ENCODE measurements at places on chromosomes 3 and 15. TPM values are rescaled to one million over a fixed set of nuclear protein-coding genes. Genes with fewer than 3 reads are reported as not detected.

GRCh38 chr3:12470111-12470510, 14.2 kb upstream of the TSEN2 start:
- no peak for DNase-seq

- no peak for DNase-seq
These were observed 4.7 kb downstream of the MRPS11 start for GRCh38 chr15:88472225-88472624.

- DNase-seq: no peak
These were observed 214.1 kb downstream of the SHQ1 start for GRCh38 chr3:72634128-72634527.

DNA sequence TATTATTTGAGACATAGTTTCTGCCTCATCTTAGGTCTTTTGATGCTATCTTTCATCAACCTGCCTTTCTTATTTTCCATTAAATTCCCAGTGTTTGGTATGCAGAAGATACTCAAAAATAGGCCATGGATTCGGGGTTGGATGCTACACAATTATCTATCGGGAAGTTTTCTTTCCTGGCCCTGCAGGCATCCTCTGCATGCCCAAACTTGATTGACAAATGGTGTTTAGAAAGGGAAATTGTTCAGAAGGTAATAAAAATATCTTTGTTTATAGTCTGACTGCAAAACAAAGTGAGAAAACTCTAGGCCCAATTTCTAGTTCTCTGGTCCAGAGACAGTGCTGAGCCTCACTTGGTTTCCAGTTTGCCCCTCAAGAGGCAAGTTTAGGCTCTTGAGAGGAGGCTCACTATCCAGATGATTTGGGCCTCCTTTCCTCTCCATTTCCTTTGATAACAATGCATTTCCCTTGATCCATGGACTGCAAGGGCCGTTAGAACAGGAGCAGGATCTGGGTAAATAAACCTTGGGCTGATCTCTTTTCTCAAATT, 157.1 kb upstream of the DPH6 start:
- no peak for DNase-seq

DNA sequence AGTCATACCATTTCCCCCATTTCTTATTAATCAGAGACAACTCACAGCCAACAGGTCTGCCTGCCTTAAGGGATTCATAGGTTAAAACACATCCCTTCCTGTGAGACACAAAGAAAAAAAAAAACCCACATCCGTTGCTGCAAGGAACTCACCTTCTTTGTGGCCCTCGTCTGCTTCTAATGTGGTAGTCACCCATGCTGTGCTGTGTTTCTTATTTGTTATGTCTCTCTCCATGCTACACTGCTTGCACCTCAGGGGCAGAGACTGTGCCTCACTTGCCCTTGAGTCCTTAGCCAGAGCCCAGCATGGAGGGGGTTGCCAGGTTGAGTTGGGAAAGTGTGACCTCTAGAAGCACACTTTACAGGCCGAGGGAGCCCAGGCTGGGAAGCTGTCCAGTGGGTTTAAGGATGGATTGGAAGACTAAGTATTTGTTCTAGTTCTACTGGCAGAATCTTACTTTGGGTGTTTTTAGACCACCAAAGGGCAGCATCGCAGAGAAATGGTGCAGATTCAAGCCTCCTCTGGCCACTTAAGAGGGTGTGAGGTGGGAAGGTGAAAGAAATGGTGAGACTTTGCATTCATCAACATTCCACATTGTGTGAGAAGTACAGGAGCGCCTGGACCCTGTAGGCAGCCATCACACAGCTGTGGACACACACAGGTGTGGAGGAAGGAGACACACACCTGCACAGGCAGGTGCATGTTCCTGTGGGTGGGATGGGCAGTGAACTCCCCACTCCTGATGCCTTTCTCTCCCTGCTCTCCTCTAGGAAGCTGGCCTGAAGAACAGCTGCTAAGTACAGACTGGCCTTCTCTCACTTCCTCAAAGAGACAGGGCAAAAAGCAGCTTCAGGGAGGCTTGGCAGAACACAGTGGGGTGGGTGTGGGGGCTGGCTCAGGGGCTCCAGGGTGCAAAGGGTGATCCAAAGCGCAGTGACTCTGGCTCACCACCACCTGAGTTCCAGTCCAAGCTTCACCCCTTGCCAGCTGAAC, 48.8 kb downstream of the GLB1 start:
- no peak for DNase-seq

- DNase-seq: no peak
These were observed 84.3 kb upstream of the PRTG start for GRCh38 chr15:55827204-55827603.

- no peak for DNase-seq
These were observed 901.7 kb downstream of the NTRK3 start for GRCh38 chr15:87354661-87355410.

DNA sequence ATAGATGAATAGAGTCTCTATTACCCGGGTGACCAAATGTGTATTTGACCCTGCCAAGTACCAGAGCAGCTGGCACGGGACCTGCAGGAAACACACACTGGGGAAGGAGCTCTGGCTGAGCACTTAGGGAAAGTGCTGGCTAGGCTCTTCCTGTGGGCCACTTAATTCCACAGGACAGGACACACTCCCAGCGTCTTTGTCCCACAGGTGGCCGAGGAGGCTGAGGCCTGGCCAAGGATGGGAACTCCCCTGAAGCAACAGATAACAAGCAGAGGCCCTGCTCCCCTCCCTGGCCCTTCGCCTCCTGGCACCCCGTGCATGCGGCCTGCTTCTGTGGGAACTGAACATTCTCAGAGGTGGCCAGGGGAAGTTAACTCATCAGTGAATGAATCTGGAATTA, 180.8 kb downstream of the ATP10A start:
- DNase-seq: no peak

DNA sequence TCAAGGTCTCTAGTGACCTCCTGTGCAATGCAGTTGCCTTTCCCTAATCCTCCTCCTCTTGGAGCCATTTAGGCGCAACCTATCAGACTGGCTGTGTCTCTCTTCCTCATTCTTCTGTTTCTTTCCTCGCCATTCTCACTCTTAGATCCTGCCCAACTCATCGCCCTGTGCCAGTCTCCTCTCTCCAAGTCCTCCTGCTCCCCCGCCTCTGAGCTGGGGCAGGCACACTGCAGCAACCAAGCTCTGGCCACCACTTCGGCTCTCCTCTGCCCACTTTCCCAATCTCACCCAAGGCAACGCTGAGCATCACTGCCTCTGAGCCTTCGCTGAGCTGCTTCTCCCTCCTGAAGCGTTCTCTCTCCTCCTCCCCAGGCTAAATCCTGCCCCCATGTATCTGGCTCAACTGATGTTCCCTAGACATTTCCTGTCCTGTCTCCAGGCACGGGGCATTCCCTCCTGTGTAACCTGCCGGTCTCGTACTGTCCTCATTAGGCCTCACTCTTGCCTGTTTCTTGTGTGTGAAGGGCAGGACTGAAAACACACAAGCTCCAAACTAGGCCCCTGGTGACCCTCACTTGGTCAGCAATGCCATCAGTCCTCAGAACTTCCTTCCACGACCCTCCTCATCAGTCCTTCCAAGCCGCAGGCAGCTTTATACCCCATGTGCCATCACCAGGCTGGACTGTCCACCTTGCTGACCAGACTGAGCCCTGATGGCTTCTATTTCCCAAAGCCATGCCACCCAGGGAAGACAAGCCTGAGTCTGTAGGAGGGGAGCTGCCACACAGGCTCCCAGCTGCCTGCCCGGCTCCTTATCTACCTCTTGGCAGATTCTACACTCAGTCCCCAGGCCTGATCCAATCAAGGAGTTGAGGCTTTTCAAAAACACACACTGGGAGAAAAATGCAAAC, 85.6 kb downstream of the SEC22A start:
- no peak for DNase-seq

GRCh38 chr3:10090179-10090578, 17.9 kb downstream of the FANCD2OS start:
- no peak for DNase-seq

DNA sequence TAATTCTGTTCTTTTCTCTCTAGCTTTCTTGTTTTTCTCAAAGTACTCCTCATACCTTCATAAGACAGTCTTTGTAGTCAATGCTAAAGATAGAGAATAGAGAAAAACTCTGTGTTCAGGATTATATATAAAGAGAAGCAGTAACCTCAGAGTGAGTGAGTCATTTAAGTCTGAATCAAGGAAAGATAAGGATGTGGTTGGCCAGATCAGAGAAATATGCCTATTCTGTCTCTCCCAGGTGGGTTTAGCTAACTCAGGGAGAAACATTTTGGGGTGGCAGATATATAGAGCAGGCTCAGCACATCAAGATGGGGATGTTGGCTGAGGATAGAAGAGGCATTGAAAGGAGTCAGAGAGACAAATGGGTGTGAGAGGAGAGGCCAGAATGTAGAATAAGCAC, 31.4 kb downstream of the GTF2E1 start:
- no peak for DNase-seq

GRCh38 chr3:182180654-182181385, 469.1 kb downstream of the SOX2 start:
- no peak for DNase-seq

DNA sequence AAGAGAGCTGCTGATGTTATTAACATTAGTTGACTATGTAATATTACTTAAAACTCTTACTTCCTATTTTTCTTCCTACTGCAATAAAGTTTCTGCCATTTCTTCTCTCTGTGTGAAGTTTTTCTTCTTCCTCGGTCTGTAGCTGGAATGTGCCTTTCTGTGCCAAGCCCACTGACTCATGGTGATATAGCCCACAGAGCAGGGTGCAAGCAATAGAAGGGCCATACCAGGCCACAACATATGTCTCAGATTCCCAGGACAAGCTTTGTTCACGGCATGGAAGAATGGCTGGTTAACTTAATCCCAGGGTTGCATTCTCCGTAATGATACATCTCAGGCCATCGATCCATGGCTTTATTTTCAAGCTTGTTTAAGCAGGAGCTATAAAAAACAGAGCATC, 815.3 kb downstream of the TUSC7 start:
- DNase-seq: no peak

- DNase-seq: no peak
These were observed at the start of gene SLCO2A1 for GRCh38 chr3:134029734-134030378. TSS of gene SLCO2A1 (minus strand) at chr3:134029925. CDS start at chr3:134029802, 123 bp downstream.

GRCh38 chr3:38577371-38578080, 72.0 kb downstream of the SCN5A start:
- no peak for DNase-seq

GRCh38 chr15:73637527-73637926, 4.3 kb upstream of the NPTN start:
- DNase-seq: no peak

DNA sequence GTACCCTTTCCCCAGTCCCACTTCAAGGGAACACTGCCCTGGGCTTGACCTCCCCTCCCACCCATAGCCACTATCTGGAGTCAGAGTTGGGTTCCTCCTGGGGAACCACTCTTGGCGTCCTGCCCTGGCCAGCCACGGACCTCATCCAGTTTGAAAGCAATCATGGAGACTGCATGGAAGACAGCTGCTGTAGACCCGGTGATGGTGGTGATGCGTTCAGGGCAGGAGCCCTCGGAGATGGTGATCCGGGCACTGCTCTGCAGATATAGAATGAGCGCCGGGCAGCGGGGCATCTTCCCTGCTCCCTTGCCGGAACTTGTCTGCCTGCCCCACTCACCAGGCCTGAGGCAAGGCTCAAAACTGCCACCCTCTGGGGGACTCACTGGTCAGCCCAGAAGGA, 5.2 kb downstream of the GPR62 start:
- no peak for DNase-seq

- DNase-seq: no peak
These were observed 30.3 kb downstream of the PLXNA1 start for GRCh38 chr3:127013181-127013580.

DNA sequence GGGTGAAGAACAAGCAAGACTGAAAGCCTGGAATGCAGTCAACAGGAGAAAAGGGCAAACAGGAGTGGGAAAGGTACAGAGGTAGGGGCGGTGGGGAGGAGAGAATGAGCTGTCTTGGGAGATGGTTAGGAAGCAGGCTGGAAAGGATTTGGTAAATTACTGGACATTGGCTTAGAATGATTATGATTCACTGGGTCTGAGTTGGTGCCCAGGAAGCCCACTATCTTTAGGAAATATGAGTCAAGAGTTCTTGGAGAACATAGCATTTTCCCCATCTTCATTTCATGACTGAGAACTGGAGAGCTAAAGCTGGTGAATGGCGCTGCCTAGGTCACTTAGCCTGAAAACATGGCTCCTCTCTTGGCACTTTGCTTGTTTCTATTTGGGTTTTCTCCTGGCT, 74.7 kb upstream of the C3orf80 start:
- DNase-seq: no peak

DNA sequence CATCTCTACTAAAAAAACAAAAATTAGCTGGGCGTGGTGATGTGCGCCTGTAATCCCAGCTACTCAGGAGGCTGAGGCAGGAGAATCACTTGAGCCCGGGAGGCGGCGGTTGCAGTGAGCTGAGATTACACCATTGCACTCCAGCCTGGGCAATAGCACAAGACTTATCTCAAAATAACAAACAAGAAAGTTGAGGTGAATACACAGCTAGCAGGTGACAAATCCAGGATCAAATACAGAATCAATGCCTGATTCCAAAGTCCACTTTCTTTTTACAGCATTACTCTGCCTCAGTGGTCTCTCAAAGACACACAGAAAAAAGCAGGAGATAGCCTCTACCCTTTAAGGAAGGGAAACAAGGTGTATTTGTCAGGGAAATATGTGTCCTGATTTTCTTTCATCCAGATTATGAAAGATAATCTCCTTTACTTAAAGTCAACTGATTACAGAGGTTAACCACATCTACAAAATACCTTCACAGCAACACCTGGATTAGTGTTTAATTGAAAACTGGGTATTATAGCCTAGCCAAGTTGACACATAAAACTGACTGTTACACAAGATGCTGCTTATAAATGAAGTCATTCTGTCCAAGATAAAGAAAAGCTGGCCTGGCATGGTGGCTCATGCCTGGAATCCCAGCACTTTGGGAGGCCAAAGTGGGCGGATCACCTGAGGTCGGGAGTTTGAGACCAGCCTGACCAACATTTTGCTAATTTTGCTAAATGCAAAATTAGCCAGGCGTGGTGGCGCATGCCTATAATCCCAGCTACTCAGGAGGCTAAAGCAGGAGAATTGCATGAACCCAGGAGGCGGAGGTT, 4.0 kb upstream of the SLC25A38 start:
- DNase-seq: no peak

DNA sequence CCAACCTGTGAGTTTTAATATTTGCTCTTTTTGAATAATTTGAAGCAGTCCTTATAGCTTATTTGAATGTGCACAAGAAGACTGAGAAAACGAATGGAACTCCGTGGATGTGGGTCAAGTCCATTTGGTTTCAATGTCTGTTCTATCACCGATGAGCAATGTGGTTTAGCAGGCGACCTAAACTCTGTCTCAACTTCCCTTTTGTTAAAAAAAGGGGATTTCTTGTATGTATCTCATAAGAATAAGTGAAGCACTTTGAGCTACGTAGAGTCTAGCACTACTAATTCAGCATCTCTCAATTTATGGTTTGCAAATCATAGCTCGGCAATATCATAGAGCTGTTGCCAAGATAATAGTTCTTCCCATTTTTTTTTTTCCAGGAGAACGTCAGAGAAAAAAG, 4.6 kb upstream of the SKIL start:
- no peak for DNase-seq

Gene GOLGA8J
- total RNA-seq: not detected

Gene GLCE
- 23.7 TPM for total RNA-seq

Gene ADGRG7
- not detected for total RNA-seq

Gene CCDC9B
- total RNA-seq: 34.4 TPM

Gene MEGF11
- total RNA-seq: not detected

Gene GPR149
- not detected for total RNA-seq

Gene TRH
- total RNA-seq: not detected

Gene CNTN3
- total RNA-seq: not detected

Gene SCN11A
- not detected for total RNA-seq

Gene SEMA5B
- 0.19 TPM for total RNA-seq

Gene LOXL1
- 6.7 TPM for total RNA-seq

Gene UACA
- total RNA-seq: 24.1 TPM

Gene TRIM42
- not detected for total RNA-seq

Gene FSIP1
- total RNA-seq: 0.57 TPM

Gene LDHAL6B
- total RNA-seq: not detected

Gene GNAT1
- not detected for total RNA-seq

Gene SEMA6D
- total RNA-seq: 1.3 TPM
